ENCODE measurements at places on chromosomes 3 and 15.

- DNase-seq = no peak
Observed at GRCh38 chr3:171695426-171695825, 114.9 kb downstream of the PLD1 start.

GRCh38 chr3:186825294-186825821 lies 17.2 kb upstream of the ADIPOQ start:
- peak; percentile 77 for DNase-seq

- peak; percentile 28 for DNase-seq
Observed at GRCh38 chr3:100125161-100125938, 11.0 kb upstream of the FILIP1L start.

GRCh38 chr15:90230071-90230494 lies 3.7 kb downstream of the CIB1 start:
- no peak for DNase-seq

DNA sequence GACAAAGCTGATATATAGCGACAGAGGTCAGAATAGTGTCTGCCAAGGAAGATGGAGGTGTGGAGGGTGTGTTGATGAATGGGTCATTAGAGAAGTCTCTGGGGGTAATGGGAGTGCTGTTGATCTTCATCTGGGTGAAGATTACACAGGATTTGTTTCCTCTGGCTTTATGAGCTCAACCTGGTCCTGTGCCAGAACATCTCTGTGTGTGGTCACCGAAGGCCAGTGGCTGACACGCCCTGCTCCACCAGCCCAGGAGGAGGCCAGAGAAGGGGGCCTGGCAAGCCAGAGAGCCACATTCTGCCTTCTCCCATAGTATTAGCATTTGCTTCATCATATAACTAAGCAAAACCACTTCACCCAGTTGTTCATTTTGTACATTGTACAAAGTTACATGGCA lies 121.1 kb downstream of the ZNF621 start:
- no peak for DNase-seq

GRCh38 chr3:110248666-110249065 lies 823.0 kb upstream of the NECTIN3 start:
- peak; percentile 52 for DNase-seq

DNA sequence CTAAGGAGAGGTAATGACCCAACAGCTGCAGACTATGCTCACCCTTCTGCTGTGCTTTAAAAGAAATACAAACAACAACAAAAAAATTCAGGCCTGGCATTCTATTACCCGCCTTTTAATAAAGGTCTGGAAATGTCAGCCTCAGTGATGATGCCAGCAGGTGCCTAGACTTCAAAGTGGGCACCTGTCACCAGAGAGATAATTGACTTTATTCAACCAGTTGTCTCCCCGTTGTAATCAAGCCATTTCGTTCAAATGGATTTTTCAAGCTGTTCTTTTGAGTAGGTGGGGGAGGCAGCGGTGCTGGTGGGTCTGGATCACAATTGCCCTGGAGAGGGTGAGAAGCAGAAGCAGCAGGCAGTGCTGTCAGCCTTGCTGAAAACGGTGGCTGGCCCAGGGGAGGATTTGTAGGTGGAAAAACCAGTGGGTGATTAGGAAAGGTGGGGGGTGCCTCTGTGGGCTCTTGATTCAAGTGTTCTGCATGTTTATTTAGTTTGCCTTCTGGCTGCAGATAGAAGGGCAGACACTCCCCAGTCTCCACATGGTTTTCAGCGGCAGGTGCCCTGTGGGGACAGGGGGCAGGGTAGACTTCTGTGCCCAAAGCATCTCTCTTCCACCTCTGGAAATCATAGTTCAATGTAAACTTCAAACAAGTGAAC lies 300.2 kb upstream of the SLCO3A1 start:
- DNase-seq = no peak

DNA sequence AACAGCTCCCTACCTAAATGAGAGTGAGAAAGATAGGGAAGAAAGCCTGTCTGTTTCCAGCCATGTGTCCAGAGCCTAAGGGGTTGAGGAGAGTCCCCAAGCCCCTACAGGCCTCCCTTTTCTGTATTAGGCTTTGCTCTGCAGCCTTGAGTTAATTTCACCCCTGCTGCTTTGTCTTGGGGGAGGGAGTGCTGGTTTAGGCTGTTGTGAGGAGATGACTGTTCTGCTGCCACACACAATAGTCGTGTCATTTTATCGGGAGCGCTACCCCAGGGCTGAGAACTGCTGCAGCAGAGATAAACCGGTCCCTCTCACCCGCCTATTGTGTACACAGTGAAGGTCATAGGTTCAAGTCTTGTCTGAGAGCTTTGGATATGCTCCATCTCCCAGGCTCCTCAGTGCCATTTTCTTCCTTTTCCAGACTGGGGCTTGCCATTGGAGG lies 1.4 kb downstream of the ZNF609 start:
- peak; percentile 27 for DNase-seq

Data from IMR-90 (cell line).